Lung (tissue), 17 donors: ENCODE measurements at places on chromosomes 4 and X. TPM values are rescaled to one million over a fixed set of nuclear protein-coding genes. Genes with fewer than 3 reads are reported as not detected.

DNA sequence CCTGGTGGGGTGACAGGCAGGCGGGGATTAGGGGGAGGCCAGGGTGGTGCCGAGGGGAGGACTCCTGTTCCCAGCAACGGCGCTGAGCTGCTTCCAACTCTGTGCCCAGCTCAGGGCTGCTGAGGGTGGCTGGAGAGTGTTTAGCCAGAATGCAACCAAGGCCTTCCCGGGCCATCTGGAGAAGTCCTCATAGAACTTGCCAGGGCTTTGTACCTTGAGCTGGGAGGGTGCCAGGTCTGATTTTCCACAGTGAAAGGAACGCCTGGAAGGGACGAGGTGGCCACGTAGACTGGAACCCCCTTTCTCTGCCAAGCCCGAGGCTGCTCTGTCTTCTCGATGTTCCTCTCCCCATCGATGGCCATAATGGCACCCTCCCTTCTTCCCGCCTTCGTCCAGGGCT, 57.0 kb upstream of the GPR78 start:
- no peak for DNase-seq

DNA sequence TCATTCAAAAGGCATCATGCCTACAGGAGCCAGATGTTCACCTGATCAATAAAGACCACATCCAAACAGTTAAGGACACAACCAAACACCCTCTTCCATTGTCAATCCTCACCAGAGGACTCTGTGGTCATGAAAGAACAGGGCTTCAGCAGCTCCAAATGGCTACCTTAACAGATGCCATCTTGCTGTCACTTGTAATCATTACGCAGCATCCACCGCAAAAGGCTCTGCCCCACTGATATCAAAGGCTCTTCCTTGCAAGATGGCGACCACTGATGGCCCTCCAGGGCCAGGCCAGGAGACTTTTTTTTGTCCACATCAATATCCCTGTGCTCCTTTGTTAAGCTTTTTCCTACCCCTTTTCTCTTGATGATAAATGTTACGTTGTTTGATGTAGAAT, 157.4 kb downstream of the DHRSX start:
- no peak for DNase-seq

Gene FAT1
- 22.5 TPM for polyA plus RNA-seq

DNA sequence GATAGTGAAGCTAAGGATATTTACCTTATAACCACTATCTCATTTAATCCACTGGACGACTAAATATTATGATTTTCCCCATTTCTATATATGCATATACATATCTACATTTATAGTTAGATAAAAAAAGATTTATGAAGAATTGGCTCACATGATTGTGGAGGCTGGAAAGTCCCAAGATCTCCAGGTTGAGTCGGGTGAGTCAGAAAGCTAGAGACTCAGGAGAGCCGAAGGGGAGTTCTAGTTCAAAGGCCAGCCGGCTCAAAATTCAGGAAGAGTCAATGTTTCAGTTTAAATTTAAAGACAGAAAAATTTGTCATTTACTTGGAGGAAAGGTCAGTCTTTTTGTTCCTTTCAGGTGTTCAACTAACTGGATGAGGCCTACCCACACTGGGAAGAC, 158.2 kb upstream of the CPEB2 start:
- no peak for DNase-seq

Gene RAB39B
- polyA plus RNA-seq: 0.28 TPM

- DNase-seq: no peak
These were observed 342.0 kb downstream of the GBA3 start for GRCh38 chr4:23034731-23035130.

Gene DMD
- 6.5 TPM for polyA plus RNA-seq

Gene MSANTD1
- polyA plus RNA-seq: 0.35 TPM

Gene C4orf33
- 8.4 TPM for polyA plus RNA-seq

DNA sequence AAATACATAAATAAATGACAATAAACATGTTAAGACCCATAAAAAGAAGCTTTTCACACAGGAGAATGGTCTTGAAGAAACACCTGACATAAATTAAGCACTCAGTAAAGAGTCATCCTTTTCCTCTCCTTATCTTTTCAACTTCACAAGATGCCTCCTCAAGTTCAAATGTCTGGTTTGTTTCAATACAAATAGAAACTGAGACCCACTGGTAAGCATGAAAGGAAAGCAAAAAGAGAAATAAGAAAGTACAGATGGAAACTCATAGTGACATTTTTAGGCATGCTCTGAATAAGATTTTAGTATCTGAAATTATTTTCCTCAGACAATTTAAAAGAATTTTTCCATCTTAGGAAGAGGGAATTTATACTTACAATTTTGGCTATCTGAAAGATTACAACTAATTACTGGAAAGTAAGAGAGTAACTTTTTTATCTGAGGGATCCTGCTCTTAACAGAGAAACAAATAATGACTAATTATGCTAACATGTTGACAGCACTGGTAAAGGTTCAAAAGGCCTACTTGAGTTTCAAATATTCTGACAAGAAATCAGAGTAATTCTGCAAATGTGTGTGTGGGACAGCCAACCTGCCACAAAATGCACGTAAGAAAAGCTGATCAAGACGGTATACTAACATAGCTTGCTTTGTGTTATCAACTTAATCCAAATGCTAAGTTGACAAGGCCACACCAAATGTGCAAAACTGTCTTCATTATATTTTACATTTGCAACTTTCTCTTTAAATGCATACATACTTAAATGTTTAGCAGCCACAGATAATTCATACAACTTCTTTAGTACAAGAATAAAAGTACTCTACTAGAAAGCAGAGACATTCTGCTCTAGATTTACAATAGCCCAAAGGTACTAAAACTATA, 113.0 kb downstream of the IQCM start:
- DNase-seq: no peak

- no peak for DNase-seq
These were observed 28.8 kb downstream of the AMELX start for GRCh38 chrX:11321986-11322385.

DNA sequence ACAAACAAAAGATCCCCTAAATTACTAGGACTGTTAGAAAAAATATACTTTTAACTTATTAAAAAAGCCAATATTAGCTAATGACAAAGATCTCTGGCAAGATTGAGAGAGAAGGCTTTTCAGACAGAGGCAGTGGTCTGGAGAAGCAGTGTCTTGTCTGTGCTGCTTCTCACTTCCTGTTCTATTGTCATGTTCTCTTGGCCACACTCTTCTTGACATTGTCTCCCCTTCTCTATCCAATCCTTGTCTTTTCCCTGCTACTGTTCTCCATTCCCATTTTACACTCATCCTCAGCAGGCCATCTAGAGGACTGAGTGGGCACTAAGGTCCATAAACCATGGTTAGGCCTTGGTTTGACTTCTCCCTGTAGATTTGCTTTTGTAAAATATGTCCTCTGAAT, 14.0 kb upstream of the TAPT1 start:
- no peak for DNase-seq

- no peak for DNase-seq
These were observed 70.2 kb downstream of the CD38 start for GRCh38 chr4:15848191-15848842.

GRCh38 chr4:142405021-142405694, 440.9 kb downstream of the INPP4B start:
- DNase-seq: peak; percentile 84

DNA sequence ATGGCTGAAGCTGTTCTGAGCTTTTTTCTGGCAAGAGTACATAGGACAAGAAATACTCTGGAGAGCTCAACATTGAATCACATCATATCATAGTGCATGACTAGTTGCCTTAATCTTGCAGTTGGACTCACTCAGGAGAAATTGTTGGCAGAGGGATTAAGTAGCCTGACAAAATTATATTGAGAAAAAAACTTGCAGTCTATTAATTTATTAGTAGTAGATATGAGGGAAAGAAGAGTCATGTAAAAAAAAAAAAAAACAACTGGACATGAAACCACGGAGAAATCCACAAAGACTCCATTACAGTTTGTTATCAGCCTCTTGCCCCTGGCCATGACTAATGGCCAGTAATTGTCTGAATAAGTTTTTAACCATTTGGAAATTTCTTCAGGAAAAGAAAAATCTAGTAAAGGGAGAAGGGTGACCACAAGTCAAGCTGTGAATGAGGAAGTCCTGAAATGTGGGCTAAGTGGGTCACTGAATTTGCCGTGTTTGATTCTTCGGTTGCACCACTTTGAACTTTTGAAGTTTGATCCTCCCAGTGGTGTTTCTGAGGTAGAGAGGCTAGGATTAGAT, 45.6 kb downstream of the FHL1 start:
- no peak for DNase-seq

DNA sequence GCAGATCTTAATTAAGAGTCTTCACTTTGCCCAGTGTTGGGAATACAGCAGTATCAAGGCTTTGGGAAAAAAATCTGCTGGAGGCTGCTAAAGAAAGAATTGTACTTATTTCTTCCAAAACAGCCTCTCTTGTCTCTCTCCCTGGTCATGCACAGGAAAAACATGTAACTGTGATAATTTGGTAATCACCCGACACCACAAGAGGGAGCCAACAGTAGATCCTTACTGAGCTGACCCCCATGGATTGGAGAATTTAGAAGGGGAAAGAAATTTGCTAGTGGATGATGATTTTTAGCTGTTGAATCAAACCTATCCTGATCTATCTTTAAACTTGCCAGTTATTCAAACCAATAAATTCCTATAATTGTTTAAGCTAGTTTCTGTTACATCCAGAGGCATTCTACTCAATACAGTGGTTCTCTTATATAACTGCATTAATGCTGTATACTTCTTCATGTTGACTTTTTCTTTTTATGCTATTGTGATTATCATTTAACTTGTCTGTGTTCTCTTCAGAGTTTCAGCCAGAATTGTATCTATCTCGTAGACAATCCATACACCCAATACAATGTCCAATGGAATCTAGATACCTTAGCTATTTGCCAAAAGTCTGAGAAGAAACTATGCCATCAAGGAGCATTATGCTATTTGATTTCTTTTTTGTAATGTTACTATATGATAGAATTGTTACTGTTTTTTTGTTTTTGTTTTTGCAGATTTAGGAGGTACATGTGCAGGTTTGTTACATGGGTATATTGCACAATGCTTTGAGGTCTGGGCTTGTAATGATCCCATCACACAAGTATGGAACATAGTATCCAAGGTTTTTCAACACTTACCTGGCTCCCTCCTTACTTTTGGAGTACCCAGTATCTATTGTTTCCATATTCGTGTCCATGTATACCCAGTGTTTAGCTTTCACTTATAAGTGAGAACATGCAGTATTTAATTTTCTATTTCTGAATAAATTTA, 31.3 kb upstream of the ARHGEF38 start:
- peak; percentile 81 for DNase-seq

- no peak for DNase-seq
These were observed 114.3 kb upstream of the CPEB2 start for GRCh38 chr4:14887842-14888433.

- no peak for DNase-seq
These were observed 11.7 kb upstream of the GNRHR start for GRCh38 chr4:67765928-67766327.

Gene MAP7D3
- polyA plus RNA-seq: 4.1 TPM

- DNase-seq: no peak
These were observed 23.3 kb upstream of the CRMP1 start for GRCh38 chr4:5916229-5916628.

Gene ESX1
- not detected for polyA plus RNA-seq

Gene PI4K2B
- polyA plus RNA-seq: 14.6 TPM

Gene NSG1
- polyA plus RNA-seq: 0.39 TPM

- no peak for DNase-seq
These were observed 55.3 kb upstream of the SLC25A43 start for GRCh38 chrX:119343856-119344255.

GRCh38 chrX:136168929-136169735, 21.8 kb downstream of the FHL1 start:
- peak; percentile 96 for DNase-seq

Gene VEGFC
- polyA plus RNA-seq: 4.4 TPM

DNA sequence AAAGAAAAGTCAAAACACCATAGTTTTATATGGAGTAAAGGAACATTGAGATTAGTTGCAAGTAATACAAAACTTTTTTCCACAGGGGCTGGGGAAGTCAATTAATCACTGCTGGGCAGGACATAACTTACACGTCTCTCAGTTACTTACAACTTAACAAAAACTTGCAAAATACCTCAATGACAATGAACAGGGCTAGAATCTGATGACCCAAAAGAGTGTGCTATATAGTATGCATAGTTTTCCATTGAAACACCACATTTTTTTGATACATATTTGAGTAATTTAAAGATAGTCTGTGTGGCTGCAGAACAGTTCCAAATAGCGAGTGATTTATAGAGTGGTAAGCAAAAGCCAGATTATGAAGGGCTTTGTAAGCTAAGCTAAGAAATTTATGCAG, 172.3 kb upstream of the TRPC5 start:
- DNase-seq: no peak

Gene AWAT1
- not detected for polyA plus RNA-seq

- no peak for DNase-seq
These were observed 231.1 kb upstream of the CENPE start for GRCh38 chr4:103429283-103429682.

Gene FRMPD3
- polyA plus RNA-seq: 0.20 TPM

Gene RAPGEF2
- polyA plus RNA-seq: 22.2 TPM

Gene TEX13B
- polyA plus RNA-seq: not detected

DNA sequence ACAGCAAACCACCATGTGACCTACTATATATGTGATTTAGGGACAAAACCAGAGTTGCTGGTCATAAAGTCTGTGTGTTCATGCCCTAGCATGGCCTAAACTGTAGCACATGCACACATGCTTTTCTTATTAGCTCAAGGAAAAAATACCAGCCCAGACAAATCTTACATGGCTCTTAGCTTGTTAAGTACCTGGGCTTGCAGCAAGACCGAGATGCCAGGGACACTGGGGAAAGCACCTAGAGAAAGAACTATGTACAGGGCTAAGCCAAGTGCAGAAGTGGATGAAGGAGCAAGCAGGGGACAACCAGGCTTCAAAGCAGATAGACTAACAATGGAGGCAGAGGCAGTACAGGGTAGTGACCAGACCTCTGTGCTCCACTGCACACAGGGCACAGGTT, 3.4 kb upstream of the GABRE start:
- DNase-seq: no peak

DNA sequence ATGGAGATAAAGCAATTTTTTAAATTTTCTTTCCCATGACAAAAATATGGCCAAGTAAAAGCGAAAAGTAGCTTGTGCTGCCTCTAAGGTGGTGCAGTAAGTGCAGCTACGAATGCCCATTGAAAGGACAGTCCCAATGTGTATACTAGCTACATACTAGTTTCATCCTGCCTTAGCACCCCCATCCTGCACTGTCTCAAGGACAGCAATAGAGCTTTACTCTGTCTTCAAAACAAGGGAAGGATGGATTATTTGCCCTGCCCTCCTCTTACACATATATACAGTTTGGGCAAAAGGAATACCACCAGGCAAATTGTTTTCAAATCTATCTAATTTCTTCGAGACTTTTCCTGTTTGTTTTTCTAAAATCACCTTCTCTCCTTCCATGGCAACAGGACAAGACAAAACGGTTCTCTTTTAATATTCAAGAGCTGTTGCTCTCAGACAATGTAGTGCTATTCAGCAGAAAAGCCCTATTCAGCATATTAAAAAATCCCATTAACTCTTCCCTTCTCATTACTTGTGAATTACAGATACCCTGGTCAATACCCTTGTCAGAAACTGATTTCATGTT, 75.1 kb upstream of the SLC7A11 start:
- DNase-seq: no peak

Gene MAGEH1
- 26.8 TPM for polyA plus RNA-seq
